NCI-H1092 (cell line): ENCODE measurements at places on chromosomes 1 and 21.

GRCh38 chr1:156439036-156439776 is 61.4 kb downstream of the MEF2D start:
- DNase-seq = no peak

DNA sequence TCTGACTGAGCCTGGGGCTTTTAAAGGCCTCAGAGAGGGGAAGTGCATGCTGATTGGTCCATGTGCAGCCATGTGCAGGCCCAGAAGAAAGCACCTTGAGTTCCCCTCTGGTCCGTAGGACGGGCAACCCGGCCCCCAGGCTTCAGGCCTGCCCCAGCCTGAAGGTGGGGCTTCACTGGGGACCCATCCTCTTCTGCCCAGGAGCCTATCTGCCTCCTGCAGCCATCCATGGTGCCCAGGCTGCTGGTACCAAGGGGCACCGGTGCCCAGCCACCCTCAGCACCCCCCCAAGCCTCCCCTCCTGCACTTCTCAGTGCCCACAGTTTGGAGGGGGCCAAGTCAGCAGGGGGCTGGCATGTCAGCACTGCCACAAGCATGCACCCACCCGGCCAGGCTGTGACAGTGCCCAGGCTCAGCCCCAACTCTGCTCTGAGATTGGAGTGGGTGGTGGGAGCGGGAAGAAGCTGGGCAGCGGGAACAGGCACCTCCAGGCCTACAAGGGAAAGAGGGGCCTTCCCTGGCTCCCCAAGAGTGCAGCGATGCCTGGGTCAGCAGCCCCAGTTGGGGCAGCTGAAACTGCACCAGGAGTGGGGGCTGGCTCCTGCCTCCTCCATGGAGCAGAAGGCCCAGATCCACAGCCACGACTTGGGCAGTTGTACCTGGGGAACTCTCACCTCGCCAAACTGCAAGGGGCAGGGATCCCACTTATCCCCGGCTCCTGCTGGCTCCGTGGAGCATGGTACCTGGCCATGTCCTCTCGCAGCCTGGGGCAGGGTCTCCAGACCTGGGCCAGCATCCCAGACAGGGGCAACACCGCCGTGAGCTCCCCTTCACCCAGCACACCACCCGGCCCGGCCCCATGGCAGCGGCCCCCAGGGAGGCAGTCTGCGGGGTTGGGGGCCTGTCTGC is 11.7 kb downstream of the COL6A2 start:
- DNase-seq = no peak

DNA sequence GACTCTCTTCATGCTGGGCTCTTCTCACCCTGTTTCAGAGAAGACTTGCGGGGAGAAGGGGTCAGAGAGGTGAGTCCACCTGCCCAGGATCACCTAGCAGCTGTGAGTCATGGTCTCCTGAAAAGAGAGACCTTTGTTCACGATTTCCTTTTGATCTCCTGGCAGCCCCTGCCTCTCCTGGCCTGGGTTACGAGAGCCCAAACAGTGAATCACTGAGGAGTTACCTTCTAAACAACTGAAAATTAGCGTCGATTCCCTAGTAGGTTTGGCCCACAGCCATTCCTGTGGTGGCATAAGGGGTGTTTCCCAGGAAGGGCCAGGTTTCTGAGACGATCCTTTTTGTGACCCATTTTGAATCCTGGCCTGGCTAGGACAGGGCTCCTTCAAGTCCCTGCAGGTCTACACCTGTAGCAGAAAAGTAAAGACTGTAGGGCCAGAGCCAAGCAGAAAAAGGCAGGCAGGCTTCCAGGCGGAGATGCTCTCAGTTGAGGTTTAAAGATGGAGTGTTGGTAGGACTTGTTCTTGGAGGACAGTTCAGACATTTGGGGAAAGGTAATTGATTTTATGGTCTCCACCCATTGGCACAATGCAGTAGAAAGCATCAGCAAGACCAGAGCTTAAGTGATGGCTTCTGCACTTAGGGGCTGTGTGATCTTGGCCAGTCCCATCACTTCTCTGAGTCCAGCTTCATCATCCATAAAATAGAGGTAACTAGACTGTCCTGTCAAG is 2.1 kb upstream of the PLA2G2E start:
- DNase-seq = no peak

- DNase-seq = no peak
Observed at GRCh38 chr1:198548890-198549289, 8.4 kb upstream of the ATP6V1G3 start.

- DNase-seq = no peak
Observed at GRCh38 chr1:215665215-215665614, 98.1 kb downstream of the KCTD3 start.

- no peak for DNase-seq
Observed at GRCh38 chr1:56855190-56855589, 593 bp downstream of the C8A start.

- DNase-seq = peak; percentile 67
Observed at GRCh38 chr1:153796786-153797659, 21.8 kb downstream of the SLC27A3 start.

DNA sequence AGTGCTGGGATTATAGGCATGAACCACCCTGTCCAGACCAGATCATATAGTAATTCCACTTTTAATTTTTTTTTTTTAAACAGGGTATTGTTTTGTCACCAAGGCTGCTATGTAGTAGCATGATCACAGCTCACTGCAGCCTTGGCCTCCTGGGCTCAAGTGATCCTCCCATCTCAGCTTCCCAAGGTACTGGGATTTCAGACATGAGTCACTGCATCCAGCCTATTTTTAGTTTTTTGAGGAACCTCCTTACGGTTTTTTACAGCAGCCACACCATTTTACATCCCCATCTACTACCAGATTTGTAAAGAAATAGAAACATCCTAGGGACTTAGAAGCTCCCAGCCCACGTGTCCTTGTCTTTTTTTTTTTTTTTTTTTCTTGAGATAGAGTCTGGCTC is 24.0 kb downstream of the L1TD1 start:
- no peak for DNase-seq

DNA sequence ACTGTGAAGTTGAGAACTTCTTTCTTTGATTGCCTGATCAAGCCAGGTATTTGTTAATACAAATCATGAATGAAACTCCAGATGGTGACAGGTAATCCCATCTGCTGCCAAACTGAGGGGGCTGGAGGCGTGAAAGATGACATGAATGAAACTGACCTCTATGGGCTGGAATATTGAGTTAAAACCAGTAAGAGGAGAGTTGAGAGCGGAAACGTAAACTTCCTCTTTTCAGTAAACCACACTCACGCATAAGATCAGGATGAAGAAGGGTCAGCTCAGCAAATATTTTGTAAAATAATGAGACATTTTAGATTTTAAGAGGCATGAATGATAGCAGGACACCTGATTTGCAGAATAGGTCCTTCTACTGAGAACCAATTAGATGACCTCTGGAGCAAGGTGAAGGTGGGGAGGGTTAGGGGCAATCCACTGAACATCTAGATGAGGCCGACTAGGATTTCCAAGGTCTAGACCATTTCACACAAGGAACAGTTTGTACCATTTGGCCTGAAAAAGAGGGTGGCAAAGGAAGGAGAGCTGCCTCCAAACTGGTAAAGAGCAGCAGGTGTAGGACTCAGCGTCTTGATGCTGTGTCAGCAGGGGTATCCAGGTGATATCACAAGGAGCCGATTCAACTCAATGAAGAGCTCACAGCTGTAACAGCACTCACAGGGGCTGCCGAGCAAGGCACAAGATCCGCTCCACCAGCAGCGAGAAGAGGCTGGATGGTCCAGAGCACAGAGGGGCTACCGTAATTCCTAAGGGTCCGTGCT is 132.6 kb downstream of the NTPCR start:
- DNase-seq = no peak

DNA sequence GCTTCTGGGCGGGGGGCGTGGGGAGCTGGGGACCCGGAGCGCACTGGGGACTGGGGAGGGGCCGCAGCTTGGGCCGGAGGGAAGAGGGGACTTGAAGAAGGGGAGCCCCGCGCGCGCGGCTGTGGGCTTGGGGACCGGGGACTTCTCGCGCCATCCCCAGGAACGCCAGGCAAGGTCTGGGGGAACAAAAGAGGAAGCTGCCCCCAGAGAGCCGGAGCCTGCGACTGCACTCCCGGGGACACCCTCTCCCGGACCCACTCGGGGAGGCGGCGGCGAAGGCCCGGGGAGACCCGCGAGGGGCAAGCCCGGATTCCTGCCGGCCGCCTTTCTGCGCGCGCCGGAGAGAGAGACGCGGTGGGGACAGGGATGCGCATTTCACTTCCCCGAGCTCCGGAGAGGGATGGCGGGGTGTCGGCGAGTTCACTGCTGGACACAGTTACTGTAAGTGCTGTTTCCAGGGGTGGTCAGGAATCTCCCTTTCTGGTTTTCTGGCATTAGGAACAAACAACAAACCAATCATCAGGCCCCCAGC is 732 bp downstream of the ABCG1 start:
- DNase-seq = peak; percentile 30

GRCh38 chr1:224809613-224810012 is 119.9 kb upstream of the DNAH14 start:
- DNase-seq = peak; percentile 24

GRCh38 chr21:34593423-34593822 is 21.5 kb downstream of the RCAN1 start:
- peak; percentile 90 for DNase-seq

- no peak for DNase-seq
Observed at GRCh38 chr1:160855181-160855981, 7.3 kb downstream of the CD244 start.

DNA sequence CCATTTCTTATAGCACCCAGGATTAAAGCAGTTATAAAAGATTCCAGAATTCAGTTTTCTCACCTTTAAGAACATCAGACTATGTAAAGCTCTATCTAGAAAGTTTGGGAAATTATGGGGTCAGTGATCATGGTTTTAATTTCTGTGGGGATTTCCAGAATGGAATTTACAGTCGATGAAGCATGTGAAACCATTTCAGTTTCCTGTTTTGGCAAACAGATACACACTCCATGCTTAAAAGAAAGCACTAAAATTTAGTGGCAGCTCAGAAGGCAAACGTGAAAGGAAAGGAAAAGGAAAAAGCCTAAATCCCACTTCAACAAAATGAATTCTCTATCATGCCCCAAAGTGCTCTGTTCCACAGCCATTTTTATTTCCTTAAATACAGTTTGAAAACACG is 60.4 kb downstream of the FYB2 start:
- DNase-seq = no peak
